ENCODE measurements at places on chromosomes 3 and 15.

DNA sequence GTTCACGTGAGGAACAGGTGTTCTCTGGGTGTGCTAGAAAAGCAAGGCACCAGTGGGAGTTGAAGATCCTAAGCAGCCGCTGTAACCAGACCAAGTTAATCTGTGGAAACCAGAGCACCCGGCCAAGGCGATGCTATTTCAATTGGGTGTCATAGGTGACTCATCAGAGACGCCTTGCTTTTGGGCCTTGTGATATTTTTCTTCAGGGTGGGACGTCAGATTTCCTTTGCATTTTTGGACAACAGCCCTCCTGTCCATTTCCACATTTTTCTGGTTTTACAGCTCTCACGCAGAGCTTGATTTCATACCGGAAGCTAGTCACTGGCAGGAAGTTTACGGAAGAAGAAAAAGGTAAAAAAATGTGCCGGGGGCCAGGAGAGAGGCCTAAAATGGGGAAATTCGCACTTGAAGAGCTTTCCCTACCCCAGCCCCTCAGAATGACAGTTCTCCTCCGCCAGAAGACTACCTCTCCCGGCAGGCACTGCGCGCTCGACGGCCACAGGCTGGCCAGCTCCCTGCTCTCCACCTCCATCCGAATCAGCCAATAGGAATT, 471 bp upstream of the KBTBD8 start:
- no peak for DNase-seq

- no peak for DNase-seq
These were observed 91.3 kb downstream of the LARS2 start for GRCh38 chr3:45479621-45480035.

GRCh38 chr15:93929375-93930094, 301.8 kb upstream of the MCTP2 start:
- DNase-seq: no peak

DNA sequence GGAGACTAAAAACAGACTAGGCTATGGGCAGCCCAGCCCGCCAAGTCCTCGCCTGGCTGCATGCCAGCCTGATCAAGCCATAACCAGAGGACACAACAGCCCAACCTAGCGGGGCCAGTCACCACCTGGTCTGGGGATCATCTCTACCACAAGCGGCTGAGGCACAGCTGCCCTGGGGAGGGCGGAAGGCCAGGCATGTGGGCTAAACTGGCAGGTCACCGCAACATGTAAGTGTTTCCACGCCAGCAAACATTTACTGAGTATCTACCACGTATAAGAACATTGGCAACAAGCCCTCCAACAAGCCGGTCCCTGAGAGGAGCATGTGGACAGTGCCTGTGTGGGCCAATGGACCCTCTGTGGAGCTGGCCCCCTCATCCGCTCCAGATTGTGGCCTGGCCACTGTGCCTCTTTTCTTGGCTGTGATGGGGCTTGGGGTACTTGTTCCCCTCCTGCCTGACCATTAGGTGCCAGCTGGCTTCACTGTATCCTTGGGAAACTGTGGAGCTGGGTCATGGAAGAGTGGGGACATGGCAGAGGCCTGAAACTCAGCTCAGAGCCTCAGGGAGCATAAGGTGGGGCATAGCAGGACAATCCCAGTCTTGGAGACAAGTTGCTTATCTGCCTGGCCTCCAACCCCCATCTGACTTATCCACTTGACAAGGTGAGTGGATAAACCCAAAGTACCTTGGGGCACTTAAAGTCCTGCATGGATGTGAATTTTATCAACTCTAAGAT, 9.0 kb downstream of the UBXN7 start:
- DNase-seq: peak; percentile 85

DNA sequence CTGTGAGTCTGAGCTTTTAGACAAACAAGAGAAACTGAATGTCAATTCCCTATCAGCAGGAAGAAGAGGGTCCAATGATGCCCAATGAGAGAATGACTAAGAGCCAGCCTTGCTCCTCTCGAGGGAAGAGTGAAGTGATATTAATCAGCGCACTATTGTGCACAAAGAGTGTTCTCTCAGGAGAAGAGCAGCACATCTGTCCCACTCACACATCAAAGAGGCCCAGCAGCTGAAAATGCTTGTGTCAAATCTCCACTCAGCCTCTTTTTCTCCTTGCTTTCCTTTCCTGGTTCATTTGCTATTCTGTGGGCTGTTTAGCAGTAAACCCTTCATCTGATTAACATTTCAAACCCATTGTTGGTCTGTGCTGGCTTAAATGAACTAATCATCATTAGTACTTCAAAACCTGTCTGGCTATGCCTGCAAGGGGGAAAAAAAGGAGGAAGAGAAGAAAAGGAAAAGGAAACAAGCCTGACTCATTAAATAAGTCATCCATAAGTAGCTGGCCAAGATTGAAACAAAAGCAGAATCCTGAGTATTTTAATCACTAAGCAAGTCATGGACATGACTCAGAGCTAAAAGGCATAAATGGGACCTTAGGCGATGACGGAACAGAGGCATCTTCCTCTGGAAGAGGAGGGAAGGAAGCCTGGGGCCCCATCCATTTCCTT, 912.7 kb downstream of the TUSC7 start:
- no peak for DNase-seq

DNA sequence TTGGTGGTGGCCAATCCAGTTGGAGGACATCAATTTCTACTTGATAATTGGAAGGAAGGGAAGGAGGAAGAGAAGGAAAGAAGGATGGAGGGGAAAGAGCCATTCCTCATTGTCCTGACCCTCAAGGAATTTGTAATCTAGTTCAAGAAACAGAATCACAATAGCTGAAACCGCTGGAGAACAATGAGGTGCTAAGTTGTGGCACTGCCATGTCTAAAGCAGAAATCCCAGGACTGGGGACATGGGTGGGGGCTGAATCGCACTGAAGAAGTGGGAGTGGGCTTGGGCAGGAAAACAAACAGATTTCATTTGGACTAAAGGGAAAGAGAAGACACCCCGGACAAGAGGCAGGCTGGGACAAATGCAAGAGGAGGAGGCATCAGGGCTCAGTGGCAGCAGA, 183.6 kb downstream of the UACA start:
- no peak for DNase-seq

- no peak for DNase-seq
These were observed 273.9 kb downstream of the ABHD5 start for GRCh38 chr3:43964640-43965039.

DNA sequence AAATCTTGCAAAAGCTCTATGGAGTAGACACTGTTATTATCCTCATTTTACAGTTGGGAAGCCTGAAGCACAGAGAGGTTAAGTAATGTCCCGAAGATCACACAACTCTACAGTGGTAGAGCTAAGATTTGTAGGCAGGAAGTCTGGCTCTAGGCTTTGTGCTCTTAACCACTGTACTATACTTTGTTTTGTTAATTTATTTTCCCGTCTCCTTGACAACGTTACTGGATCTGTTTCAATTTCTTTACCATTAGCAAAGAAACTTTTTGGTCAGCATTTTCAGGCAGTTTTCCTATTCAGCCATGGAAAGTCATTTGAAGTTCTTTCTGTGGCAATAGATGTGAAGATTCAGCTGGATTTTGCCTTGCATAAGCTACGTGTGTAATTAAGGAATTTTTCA, 51.7 kb downstream of the OTOL1 start:
- no peak for DNase-seq

DNA sequence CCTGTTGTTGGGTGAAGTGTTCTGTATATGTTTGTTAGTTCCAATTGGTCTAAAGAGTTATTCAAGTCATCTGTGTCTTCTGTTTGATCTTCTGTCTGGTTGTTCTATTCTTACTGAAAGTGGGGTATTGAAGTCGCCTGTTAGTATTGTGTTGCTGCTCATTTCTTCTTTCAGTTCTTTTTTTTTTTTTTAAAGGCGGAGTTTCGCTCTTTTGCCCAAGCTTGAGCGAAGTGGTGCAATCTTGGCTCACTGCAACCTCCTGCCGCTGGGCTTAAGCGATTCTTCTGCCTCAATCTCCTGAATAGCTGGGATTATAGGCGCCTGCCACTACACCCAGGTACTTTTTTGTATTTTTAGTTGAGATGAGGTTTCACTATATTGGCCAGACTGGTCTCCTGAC, 23.5 kb downstream of the PFN2 start:
- DNase-seq: no peak

DNA sequence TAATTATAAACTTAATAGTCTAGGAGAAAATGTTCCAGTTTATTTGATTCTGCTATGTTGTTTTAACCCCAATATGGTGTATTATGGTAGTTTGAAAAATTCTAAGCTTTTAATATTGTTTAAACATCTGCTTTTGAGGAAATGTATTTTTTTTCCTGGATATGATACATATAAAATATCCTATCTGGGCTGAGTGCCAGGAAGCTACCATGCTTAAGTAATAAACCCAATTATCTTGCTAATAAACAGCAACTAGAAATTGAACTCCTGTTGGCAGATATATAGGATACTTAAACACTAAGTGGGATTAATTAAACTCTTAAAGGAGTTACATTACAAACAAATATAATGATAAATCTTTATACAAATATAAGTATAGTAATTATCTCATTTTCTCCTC, 293.7 kb upstream of the GRM7 start:
- DNase-seq: no peak

DNA sequence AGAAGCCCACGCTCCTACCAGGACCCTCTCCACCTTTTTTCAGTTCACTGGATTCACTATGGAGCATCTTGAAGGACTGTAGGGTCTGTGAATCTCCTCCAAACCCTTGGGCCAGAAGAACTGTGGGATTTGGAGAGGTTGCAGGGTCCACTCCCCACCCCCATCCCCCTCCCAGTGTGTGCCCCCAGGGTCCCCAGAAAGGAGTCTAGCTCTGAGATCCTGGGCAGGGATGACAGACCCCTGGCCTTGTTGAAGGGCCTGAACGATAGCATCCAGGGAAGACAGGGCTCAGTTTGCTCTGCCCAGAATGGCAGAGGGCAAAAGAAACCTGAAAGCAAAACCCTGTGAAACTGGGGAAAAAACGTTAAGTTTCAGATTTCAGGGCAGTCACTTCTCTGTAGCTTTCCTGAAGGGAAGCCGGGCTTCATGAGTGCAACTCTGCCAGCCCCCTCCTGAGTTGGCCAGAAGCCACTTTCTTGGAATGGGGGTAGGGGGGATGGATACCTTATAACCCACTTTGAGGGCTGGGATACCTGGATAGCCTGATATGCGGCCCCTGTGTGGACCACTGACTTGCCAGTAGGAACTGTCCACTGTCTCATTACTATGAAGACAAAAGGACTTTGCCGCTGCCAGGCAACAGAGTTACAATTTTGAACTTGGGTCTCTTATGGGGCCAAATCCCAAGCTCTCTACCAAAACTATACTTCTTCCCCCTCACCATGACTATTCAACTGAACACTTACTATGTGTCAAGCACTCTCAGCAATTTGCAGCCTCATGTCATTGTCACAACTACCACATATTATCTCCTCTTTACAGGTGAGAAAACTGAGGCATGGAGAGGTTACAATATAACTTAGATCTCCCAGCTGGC, 1.6 kb upstream of the CISH start:
- DNase-seq: no peak

- no peak for DNase-seq
These were observed 252.6 kb upstream of the MRPL3 start for GRCh38 chr3:131755380-131755779.

GRCh38 chr3:133997871-133998635, 31.7 kb downstream of the SLCO2A1 start:
- DNase-seq: no peak

- no peak for DNase-seq
These were observed 201.7 kb upstream of the PFN2 start for GRCh38 chr3:150172356-150172755.

DNA sequence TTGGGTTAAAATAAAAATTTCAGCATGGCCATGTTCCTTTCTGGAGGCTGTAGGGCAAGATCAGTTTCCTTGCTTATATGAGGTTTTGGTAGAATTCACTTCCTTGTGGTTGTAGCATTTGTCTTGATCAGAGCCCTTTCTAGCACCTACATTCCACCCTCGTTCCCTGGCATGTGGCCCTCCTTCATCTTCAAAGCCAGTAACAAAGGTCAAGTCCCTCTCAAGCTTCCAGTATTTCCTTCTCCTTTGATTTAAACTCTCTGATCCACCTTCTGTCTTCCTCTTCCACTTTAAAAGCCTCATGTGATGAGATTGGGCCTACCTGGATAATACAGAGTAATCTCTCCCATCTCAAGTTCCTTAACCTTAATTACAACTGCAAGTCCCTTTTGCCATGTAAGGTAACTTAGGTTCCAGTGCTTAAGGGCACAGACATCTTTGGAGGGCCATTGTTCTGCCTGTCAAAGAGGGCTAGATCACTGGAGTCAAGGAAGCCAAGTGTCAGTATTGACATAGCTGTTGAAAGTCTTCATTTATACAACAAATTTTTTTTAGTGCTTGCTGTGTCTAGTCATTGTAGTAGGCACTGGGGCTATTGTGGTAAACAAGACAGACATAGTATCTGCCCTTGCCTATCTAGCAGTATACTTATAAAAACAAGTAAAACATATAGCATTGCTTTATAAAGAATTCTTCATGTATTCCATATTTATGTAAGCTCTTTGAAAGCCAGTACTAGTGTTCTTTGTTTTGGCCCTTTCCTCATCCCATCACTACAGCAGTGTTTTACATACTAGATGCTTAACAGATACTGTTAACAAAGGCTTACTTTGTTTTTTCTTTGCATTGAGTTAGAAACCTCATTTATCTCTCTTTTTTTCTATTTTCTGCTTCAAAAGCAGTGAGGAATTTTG, 40.7 kb downstream of the GLCE start:
- DNase-seq: no peak

GRCh38 chr3:21105784-21106183, 645.2 kb downstream of the ZNF385D start:
- DNase-seq: no peak

GRCh38 chr3:3503411-3503810, 295.8 kb upstream of the LRRN1 start:
- DNase-seq: no peak

GRCh38 chr3:151553888-151554287, 93.0 kb upstream of the IGSF10 start:
- no peak for DNase-seq

DNA sequence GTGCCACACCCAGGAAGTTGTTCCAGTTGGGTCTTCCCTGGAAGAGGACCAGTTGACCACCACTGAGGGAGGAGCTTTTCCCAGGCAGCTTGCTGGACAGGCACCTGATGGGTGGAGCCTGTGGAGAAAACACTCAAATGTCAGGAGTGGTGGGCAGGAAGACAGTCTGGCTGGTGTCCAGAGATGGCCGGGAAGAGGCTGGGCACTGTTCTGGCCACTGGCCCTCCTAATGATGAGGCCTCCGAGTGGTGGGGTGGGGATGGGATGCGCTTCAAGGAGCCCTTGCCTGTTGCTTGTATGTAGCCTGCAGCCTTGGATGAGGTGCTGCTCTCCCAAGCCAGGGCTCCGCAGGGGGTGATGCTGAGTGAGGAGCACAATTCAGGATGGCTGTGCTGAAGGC, 12.3 kb downstream of the PLEKHO2 start:
- no peak for DNase-seq

DNA sequence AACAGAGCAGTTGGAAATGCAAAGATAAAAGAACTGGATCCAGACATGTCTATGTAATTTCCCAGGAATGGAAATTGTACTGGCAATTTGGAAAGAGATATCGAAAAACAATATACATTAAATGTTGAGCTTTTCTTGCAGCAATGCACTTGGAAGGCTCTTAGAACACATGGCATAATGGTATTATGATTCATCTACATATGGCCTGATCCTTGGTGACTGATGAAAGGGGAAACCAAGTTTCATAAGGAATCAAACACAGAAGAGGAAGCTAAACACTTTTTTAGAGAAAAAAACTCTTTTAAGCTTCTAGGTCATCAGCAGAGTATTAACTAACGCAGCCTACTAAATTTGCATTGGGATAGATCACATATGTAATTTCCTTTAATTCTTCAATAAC, 12.4 kb upstream of the GREM1 start:
- no peak for DNase-seq

GRCh38 chr3:66299891-66300290, 79.1 kb downstream of the SLC25A26 start:
- DNase-seq: no peak
